ENCODE measurements at places on chromosomes 2 and 18. TPM values are rescaled to one million over a fixed set of nuclear protein-coding genes. Genes with fewer than 3 reads are reported as not detected.
A peak's percentile ranks its signal among the peaks of the same experiment; 100 is the strongest.

Gene C2orf80
- not detected for total RNA-seq

DNA sequence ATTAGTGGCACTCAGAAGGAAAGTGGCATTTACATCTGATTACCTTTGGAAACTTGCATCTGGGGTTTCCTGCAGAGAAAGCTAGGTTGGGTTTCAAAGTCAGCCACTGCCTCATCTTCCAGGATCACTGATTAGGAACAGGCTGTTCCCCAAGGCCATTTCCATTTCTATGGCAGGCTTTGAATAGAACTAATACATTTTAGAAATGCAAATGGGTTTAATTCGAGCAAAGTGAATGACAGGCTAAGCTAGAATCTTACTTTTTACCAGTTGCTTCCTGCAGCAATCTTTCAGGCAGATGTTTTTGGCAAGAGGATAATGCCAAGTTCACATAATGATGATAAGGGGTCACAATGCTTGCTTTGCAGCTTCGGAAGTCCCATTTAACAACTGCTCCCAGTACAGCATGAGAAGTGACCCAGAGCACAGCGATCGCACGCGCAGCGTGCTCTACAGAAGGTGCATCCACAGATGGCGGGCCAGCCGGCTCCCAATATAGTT is 336.7 kb downstream of the LPIN1 start:
- H3K36me3 ChIP-seq = no peaks in the 10 kb centered on the region
- H3K4me3 ChIP-seq = no peak overlapping the region
- H3K27me3 ChIP-seq = no peaks in the 10 kb centered on the region
- no peak for DNase-seq

DNA sequence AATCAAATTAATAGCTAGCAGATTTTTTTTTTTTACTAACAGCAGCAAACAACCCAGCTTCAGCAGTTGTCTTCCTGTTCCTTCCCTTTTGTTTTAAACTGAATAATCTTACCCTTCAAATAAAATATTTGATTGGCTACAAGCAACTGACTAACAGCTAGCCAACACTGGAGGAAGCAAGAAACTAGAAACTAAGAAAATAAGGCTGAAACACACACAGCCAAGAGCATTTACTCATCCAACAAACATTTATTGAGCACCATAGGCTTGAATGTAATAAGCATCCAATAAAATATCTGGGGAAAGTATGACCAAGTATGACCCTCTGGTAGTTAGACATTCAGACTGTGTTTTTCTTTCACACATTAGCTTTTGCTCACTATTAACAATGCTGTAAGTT is 189.2 kb downstream of the CD226 start:
- H3K27me3 ChIP-seq = no peaks in the 10 kb centered on the region
- H3K36me3 ChIP-seq = no peaks in the 10 kb centered on the region
- H3K4me1 ChIP-seq = no peaks in the 10 kb centered on the region
- H3K27ac ChIP-seq = no peak overlapping the region
- no peak for DNase-seq

Gene ERFE
- total RNA-seq = 18.3 TPM

Gene GKN2
- not detected for total RNA-seq

DNA sequence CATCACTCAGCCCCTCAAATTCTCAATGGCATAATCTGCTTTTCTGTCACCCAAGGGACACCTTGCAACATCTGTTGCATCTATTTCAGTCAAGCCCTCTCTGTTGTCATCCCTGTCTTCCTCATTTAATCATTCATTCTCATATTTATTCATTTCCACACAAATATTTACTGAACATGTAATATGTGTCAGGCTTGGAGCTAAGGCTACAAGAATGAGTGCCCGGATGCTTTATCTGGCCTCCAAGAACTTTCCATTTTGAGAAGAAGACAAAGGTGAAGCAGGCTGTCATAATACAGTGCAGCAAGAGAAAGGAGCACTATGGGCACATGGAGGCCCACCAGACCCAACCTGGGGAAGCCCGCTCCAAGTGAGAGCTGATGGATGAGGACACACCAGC is 15.6 kb downstream of the IL18RAP start:
- H3K4me1 ChIP-seq = peaks cover 8% of the 10 kb centered on the region
- no peak overlapping the region for H3K27ac ChIP-seq
- no peak for DNase-seq
- no peak overlapping the region for H3K4me3 ChIP-seq
- no peaks in the 10 kb centered on the region for H3K27me3 ChIP-seq
- H3K36me3 ChIP-seq = no peaks in the 10 kb centered on the region

Gene LRP2
- total RNA-seq = not detected

- DNase-seq = no peak
- H3K4me1 ChIP-seq = no peaks in the 10 kb centered on the region
- H3K27me3 ChIP-seq = peaks cover 10% of the 10 kb centered on the region
- H3K27ac ChIP-seq = no peak overlapping the region
Observed at GRCh38 chr2:115183144-115183543, 740.7 kb downstream of the DPP10 start.

- H3K36me3 ChIP-seq = no peaks in the 10 kb centered on the region
- no peaks in the 10 kb centered on the region for H3K27me3 ChIP-seq
- H3K27ac ChIP-seq = peak overlapping the region; percentile 96
- H3K4me3 ChIP-seq = no peak overlapping the region
- peaks cover 45% of the 10 kb centered on the region for H3K4me1 ChIP-seq
Observed at GRCh38 chr18:54774981-54775665, 53.2 kb upstream of the RAB27B start.

- H3K27ac ChIP-seq = no peak overlapping the region
- no peaks in the 10 kb centered on the region for H3K36me3 ChIP-seq
- H3K4me1 ChIP-seq = no peaks in the 10 kb centered on the region
- H3K4me3 ChIP-seq = no peak overlapping the region
Observed at GRCh38 chr2:162277381-162277780, 34.1 kb upstream of the FAP start.

GRCh38 chr18:49565612-49566011 is 3.8 kb downstream of the LIPG start:
- no peaks in the 10 kb centered on the region for H3K27me3 ChIP-seq
- peaks cover 35% of the 10 kb centered on the region for H3K36me3 ChIP-seq
- H3K27ac ChIP-seq = no peak overlapping the region
- H3K4me3 ChIP-seq = no peak overlapping the region

- DNase-seq = no peak
- H3K4me3 ChIP-seq = no peak overlapping the region
- H3K27me3 ChIP-seq = no peaks in the 10 kb centered on the region
Observed at GRCh38 chr18:58539659-58540380, 89.1 kb downstream of the ALPK2 start.

GRCh38 chr2:109134741-109135358 is 5.8 kb downstream of the SH3RF3 start:
- H3K27me3 ChIP-seq = no peaks in the 10 kb centered on the region
- no peaks in the 10 kb centered on the region for H3K36me3 ChIP-seq
- H3K4me1 ChIP-seq = peaks cover 24% of the 10 kb centered on the region
- no peak overlapping the region for H3K27ac ChIP-seq
- H3K4me3 ChIP-seq = no peak overlapping the region
- no peak for DNase-seq

GRCh38 chr18:7370802-7371201 is 139.9 kb downstream of the LRRC30 start:
- no peak for DNase-seq
- H3K4me1 ChIP-seq = no peaks in the 10 kb centered on the region

Gene STON1
- 1.7 TPM for total RNA-seq

DNA sequence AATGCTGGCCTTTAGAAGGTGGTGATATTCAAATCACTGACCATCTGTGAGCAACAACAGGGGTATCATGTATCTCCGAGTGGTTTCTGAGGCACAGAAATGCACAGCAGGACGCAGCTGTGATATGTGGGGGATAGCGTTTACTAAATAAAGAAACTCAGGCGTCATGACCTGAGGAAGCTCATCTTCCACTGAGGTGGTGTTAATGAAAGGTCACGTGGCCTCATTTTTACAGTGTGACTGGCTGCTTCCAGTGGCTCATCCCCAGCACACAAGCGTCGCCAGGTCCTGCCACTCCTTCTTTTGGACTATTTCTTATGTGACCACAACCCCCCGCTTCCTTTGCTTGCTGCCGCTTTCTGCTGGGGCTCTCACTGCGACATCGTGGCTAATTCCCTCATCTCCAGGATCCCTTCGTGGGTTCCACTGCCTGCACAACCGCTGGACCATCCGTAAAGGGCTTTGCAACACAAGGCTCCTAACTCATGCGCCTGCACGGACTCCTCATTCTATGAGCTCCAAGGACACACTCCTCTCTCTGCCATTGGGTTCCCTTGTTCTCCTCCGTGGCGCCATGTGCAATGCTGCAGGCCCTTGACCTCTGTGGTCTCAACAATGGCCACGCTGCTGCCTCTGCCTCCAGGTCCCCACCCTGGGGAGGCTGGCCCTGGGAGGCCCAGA is 109.3 kb downstream of the MBP start:
- H3K36me3 ChIP-seq = no peaks in the 10 kb centered on the region
- no peak overlapping the region for H3K4me3 ChIP-seq
- no peak overlapping the region for H3K27ac ChIP-seq
- no peaks in the 10 kb centered on the region for H3K27me3 ChIP-seq
- no peak for DNase-seq

Gene MC5R
- not detected for total RNA-seq

Gene COBLL1
- total RNA-seq = 8.0 TPM
